A549 (cell line): ENCODE measurements at places on chromosomes 13 and 19.

DNA sequence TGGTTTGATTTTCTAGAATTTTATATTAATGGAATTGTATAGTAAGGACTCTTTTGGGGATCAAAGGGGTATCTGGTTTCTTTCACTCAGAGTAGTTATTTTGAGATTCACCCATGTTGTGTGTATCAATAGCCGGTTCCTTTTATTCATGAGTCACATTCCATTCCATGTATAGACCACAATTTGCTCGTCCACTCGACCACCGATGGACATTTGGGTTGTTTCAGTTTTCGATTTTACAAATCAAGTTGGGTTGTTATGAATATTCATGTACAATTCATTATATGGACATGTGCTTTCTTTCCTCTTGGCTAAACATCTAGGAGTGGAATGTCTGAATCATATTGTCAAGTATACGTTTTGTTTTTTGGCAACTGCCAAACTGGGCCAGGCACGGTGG is 9.6 kb upstream of the EMP3 start:
- no peak for DNase-seq

GRCh38 chr19:32231020-32231419 is 114.4 kb upstream of the ZNF507 start:
- DNase-seq, result no peak

GRCh38 chr19:7542556-7543348 is 7.2 kb downstream of the PNPLA6 start:
- no peak for DNase-seq

DNA sequence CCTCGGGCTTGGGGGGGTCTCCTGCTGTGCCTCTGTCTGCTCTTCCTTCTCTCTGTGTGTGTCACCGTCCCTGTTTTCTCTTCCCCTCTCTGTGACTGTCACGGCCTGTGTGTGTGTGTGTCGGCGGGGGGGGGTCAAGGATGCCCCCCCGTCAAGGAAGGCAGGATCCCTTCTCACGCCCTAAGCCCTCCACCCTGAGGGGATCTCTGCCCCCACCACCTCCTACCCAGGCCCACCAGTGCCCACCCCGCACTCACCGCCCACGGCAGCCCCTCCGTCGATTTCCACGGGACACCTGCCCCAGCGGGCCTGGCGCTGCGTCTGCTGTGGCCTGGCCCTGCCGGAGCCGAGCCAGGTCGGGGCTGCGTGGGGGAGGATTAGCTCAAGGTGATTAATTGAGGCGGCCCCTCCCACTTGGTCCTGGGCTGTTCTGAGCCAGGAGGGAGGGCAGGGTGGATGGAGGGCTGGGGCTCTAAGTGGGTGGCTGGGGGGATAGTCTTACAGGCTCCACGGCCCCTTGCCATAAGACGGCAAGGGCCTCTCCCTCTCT is at the start of gene RAX2:
RAX2 (minus strand) TSS at position 323 of the 550 bp plus-strand sequence. CDS start 486 bp downstream, outside the sequence.
- no peak for DNase-seq

DNA sequence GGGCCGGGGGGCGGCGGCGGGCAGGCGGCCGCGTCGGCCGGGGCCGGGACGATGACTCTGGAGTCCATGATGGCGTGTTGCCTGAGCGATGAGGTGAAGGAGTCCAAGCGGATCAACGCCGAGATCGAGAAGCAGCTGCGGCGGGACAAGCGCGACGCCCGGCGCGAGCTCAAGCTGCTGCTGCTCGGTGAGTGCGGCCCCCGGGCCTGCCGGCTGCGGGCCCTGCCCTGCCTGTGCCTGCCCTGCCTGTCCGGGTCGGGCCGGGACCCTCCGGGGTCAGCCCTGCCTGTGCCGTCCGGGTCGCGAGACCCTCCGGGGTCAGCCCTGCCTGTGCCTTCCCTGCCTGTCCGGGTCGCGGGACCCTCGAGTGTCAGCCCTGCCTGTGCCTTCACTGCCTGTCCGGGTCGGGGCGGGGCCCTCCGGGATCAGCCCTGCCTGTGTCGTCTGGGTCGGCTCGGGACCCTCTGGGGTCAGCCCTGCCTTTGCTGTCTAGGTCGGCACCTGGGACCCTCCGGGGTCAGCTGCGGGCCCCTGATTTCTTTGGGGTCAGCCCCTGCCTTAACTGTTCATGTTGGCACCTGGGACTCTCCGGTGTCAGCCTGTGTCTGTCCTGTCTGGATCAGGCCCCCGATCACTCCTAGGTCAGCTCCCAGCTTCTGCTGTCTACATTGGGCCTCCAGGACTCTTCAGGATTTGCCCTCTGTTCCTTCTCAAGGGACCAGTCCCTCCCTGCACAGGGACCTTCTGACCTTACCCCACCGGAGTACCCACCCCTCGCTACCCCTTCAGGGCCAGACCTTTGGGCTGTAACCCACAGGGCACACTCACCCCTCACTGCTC is 659 bp downstream of the GNA11 start:
- DNase-seq, result no peak

DNA sequence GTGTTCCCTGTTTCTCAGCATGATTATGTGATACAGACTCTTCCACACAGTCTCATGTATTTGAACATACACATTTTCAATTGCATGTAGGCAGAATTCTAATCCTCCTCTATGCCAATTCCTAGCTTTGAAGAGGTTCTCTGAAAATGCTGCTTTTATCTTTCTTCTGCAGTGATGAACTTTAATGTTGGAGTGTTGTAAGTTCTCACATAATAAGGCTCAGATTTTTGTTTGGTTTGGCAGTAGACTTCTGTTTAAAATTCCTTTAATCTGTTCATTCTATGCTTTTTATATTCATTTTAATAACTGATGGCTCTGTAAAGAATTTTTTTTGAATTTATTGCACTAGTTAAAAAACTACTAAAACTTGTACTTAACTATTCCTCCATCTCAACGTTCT is 225.8 kb downstream of the GGACT start:
- no peak for DNase-seq

- no peak for DNase-seq
These were observed 4.3 kb downstream of the GRK1 start for GRCh38 chr13:113671066-113672001.
